ENCODE measurements at places on chromosomes 2 and 18. TPM values are rescaled to one million over a fixed set of nuclear protein-coding genes. Genes with fewer than 3 reads are reported as not detected.

The DQX1 gene
- total RNA-seq: 1.5 TPM

The CXCR4 gene
- 9.8 TPM for total RNA-seq

The PNO1 gene
- 11.5 TPM for total RNA-seq

The TTLL4 gene
- total RNA-seq: 41.4 TPM

The IL1R1 gene
- total RNA-seq: 11.9 TPM

The CTAGE1 gene
- not detected for total RNA-seq

The PSMD1 gene
- total RNA-seq: 96.9 TPM

The NEB gene
- total RNA-seq: 3.3 TPM

The SNX17 gene
- 94.0 TPM for total RNA-seq

The SDC1 gene
- 1.4 TPM for total RNA-seq

The CAVIN2 gene
- total RNA-seq: 23.1 TPM

The AQP4 gene
- total RNA-seq: 398 TPM

The PTPRN gene
- total RNA-seq: 234 TPM

The B3GNT7 gene
- total RNA-seq: 11.8 TPM

The CD207 gene
- 0.39 TPM for total RNA-seq

The HTR2B gene
- total RNA-seq: 0.27 TPM

The CNTNAP5 gene
- total RNA-seq: 62.5 TPM

The DNAJC5G gene
- 10.8 TPM for total RNA-seq

The ALLC gene
- total RNA-seq: 0.94 TPM
